Stimulated activated CD4-positive, alpha-beta T cell treated with anti-CD3 and anti-CD28 coated beads, Interleukin-1b, Interleukin-23, amount 100 ng/mL, for 4 hours (primary cell): ENCODE measurements at places on chromosomes 5 and 9.
A peak's percentile ranks its signal among the peaks of the same experiment; 100 is the strongest.

DNA sequence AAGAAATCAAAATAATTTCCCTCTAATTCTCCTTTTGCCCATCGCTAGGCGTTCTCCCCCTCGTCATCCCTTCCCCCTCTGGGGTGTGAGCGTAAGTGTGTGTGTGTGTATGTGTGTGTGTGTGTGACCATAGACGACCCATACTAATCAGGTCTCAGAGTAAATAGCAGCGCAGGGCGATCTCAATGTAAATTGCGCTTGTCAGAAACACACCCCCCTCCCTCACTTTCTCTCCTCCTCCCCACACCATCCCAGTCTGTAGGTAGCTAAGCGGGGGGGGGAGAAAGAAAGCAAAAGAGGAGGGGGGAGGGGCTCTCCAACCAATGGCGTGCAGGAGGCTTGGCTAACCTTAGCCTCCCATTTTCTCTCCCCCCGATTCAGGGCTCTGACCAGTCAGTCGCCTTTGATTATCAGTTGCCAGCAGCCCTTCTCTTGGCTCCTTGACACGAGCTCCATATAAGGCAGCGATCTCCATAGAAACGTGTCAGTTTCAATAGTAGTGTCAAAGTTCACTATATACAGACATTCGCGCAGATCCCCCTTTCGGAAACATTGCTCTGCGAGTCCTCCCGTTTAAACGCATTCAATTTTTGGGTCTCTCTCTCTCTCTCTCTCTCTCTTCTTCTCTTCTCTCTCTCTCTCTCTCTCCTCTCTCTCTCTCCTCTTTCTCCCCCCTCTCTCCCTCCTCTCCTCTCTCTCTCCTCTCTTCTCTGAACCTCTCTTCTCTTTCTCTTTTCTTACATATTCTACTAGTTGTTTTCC, at the start of gene NR2F1:
Gene NR2F1 (plus strand): TSS at position 546 of the 762 bp plus-strand sequence. CDS start 1,802 bp downstream, outside the sequence.
- no peak for DNase-seq

DNA sequence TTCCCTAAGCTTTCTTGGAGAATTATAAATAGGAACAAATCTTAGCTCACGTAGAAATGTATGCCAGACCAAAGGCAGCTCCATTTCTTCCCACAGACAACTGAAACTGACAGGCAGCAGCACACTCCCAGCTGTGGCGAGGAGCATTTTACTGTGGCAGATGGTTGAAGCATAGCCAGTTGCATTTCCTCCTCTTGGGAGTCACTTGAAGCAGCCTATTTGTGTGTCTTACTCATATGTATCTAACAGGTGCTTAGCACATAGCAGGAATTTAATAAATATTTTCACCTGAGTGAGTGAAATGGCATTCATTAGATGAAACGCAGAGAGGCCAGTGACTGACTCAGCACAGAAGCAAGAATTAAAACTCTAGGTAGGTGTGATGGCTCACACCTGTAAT, 12.3 kb upstream of the MTMR12 start:
- no peak for DNase-seq

DNA sequence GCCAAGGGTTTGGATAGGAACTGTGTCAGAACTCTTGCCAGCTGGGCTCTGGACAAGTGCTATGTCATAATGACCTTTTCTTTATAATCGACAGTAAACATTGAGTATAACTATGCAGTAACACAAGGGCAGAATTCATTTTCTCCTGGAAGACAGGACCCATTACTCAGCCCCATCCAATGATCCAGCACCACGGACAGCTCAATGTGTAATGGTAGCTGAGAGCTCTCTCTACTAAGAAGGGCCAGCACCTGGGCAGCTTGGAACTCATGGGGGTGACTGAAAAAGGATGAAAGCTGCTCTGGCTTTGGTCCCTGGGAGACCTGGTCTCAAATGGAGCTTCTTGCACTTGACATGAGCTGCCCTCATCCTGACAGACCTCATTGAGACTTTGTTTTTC, 347.8 kb downstream of the TRIM32 start:
- no peak for DNase-seq

DNA sequence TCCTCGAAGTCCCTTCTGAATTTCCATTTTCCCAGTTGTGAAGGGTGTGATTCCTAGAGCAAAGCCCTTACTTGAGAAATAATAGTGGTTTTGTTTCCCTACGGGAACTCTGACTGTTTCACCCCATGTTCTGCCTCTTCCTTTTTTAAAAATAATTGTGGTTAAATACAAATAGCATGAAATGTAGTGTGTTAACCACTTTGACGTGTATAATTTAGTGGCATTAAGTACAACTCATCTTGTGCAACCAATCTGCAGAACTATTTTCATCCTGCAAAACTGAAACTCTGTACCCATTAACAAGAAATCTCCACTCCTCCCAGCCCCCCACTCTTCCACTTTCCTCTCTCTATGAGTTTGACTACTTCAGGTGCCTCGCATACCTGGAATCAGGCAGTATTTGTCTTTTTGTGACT, 35.6 kb upstream of the HAND1 start:
- no peak for DNase-seq

DNA sequence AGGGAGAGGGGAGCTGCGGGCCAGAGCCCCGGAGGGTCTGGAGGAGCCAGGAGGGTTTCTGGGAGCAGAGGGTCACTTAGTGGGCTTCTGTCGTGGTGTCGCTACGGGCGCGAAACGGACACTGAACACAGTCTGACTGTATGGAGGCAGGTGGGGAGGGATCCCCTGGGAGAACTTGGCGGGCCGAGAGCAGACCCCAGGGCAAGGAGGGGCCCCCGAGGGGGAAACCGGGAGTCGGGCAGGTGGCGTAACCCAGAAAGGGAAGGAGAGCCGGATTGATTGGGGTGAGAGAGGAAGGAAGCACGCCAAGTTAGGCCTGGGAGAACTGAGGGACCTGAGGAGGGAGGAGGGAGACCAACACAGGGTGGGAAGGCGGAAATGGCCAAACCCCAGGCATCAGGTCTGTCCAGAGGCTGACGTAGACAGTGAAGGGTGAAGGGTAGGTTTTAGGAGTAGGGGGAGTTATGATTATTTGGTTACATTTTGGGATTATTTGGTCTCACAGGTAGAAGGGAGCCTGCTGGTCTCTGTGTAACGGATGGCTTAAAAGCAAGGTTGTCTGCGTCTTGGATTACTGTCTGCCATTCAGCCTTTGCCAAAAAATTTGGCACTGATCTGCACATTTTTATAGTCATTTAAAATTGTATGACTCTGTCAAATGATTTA, 3.3 kb upstream of the MSMP start:
- no peak for DNase-seq

GRCh38 chr5:71905834-71906711, 187.0 kb downstream of the CARTPT start:
- DNase-seq: no peak

- no peak for DNase-seq
Measured at GRCh38 chr9:133233681-133234432, 24.8 kb upstream of the OBP2B start.

DNA sequence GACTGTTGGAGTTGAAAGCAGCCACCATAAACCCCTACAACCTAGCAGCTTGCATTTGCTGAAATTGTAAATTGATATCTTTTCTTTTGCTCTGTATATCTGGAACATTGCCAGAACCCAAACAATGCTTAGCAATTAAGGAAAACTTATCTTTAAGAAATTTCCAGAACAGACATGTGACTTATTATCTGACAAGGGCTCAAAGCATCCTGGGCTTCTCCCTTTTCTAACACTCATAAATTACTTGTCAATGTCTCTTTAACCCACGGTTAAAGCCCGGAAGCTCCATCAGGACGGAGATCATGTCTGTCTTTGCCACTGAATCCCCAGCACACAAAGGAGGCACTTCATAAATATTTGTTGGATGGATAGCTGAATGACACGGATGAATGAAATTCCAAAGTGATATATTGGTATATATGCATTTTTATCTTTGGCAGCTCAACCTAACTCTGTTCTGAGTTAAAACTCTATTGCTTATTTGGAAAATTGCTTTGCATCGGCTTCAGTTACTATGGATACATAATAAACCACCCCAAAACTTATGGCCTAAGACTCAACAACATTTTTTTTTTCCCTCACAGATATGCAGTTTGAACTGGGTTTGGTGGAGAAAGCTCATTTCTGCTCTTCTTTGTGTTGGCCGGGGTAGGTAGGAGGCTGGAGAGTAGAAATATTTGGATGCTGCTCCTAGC, 103.1 kb upstream of the CLINT1 start:
- DNase-seq: no peak

- DNase-seq: no peak
Measured at GRCh38 chr5:95284572-95285408, at the start of gene MCTP1. Gene MCTP1, minus strand, starts transcription at chr5:95285094.

- DNase-seq: no peak
Measured at GRCh38 chr5:100902440-100903038, 543 bp downstream of the ST8SIA4 start.

DNA sequence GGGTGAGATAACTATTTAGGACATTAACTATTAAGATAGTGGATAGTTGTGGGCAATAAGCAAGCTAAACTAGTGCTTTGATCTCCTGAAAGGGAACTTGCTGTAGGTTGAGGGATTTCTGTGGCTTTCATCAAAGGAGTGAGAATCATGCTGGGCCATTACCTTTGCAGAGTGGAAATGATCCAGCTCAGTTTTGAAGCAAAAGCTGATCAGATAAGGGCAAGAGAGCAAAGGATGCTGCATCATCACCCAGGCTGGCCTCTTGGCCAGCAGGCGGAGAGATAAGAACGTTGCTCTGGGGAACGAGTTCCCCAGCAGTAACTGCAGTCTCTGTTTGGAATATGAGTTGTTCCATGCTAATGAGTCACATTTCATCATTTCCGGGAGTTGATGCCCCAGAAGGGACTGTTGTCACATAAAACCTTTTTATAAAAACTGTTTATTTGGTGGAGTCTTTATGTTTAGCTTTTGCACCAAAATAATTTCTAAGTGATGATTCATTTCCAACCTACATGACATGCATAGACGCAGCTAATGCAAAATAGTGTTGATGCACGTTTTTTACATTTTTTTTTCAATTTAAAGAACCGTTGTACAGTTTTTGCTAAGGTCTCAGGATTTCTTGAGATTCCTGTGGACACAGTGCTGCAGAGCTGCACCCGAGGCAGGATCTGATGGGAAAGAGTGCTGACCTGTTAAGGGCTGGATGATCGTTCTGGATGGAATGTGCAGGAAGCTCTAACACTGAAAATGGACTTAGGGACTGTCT, 99.3 kb downstream of the ACTBL2 start:
- peak; percentile 3 for DNase-seq

DNA sequence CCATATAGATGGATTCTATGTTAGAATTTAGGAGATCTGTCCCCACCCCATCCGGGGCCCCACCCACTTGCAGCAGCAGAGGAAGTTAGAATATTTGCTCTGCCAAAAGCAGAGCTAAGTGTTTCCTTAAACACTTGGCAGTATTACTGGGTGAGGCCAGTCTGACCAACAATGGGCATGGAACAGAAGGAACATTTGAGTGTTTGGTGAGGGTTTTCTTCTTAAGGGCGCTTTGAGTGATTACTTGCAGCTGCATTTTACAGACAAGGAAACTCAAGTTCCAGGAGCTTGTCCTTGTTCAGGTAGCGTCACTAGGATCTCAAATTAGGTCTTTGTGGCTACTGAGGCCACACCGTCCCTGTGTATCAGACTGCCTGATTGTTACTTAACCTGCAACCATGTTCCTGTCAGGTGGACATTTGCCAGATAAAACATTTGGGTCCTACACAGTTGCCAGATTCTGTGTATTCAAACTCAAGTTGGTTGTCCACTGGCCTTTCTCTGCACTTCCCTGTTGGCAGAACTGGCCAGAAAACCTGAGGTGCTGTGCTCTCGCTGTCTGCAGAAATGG, 59.3 kb downstream of the SLC46A2 start:
- no peak for DNase-seq

DNA sequence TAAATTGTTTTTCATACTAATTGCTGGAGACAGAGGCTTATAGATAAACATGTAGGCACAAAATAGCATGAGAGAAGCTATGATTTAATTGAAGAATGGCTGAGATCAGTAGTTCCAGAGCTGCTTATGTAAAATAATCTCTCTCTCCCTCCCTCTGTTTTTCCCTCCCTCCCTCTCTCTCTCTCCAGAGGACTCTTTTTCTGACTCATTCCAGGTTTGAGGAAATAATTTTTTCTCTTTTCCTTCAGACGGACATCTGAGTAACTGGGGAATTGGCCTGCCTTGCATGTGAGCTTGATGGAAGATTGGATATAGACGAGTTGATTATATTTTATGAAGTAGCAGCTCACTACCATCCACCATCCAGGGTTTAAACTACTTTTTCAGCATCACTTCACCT, 35.5 kb downstream of the KCTD16 start:
- DNase-seq: no peak

- no peak for DNase-seq
Measured at GRCh38 chr5:138051441-138052296, 18.8 kb upstream of the FAM13B start.

- DNase-seq: no peak
Measured at GRCh38 chr5:24714746-24715145, 70.0 kb upstream of the CDH10 start.

- DNase-seq: no peak
Measured at GRCh38 chr5:96741891-96742309, 65.8 kb downstream of the ERAP1 start.

DNA sequence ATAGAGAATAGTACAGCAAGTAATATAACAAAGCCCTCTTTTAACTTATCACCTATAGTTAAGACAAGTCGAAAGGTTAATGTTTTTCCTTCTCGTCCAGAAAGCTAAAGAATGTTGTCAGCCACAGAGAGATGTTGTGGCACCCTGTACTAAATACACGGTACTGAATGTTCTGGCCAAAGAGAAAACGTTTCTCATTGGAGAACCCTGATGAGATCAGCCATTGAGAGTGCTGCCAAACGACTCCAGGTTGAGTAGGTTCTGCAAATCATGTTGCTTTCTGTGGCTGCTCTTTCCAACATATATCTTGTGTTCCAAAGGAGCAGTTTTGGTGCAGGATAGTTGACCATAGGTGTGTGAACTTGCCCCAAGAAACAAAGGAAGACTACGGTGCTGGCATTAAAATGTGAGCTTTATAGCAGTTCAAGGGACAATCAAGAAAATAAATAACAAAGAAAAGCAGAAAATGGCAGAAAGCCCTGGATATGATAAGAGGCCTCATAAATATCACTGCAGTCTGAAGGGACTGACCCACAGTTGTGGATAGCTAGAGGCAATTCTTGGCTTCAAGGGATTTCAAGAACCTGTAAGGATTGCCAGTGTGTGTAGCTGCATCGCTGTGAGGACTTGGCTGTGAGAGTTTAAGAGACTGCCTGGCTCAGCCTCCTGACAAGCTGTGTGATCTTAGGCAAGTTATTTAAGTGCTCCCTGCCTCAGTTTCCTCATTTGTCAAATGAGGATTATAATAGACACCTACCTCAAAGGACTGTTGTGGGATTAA, 102.7 kb downstream of the ARHGEF28 start:
- no peak for DNase-seq

GRCh38 chr5:151902215-151902614, 22.4 kb downstream of the GLRA1 start:
- no peak for DNase-seq

DNA sequence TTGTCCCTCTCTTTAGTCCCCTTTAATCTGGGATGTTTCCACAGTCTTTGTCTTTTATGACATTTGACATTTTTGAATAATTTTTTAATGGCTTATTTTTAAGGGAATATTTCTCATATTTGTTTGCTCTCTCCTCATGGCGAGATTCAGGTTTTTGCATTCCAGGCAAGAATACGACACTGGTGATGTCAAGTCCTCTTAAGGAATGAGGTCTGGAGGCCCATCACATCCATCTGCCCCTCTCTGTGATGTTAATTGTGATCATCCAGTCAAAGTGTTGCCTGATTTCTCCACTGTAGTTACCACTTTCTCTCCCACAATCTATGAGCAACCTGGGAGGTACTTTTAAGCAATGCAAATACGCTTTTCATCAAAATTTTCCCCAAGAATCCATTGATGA, 193.2 kb downstream of the MAST4 start:
- no peak for DNase-seq

- no peak for DNase-seq
Measured at GRCh38 chr9:96667363-96667728, 12.2 kb upstream of the PRXL2C start.
